Amniotic stem cell (primary cell): ENCODE measurements at places on chromosomes 16 and 17.
A peak's percentile ranks its signal among the peaks of the same experiment; 100 is the strongest.

DNA sequence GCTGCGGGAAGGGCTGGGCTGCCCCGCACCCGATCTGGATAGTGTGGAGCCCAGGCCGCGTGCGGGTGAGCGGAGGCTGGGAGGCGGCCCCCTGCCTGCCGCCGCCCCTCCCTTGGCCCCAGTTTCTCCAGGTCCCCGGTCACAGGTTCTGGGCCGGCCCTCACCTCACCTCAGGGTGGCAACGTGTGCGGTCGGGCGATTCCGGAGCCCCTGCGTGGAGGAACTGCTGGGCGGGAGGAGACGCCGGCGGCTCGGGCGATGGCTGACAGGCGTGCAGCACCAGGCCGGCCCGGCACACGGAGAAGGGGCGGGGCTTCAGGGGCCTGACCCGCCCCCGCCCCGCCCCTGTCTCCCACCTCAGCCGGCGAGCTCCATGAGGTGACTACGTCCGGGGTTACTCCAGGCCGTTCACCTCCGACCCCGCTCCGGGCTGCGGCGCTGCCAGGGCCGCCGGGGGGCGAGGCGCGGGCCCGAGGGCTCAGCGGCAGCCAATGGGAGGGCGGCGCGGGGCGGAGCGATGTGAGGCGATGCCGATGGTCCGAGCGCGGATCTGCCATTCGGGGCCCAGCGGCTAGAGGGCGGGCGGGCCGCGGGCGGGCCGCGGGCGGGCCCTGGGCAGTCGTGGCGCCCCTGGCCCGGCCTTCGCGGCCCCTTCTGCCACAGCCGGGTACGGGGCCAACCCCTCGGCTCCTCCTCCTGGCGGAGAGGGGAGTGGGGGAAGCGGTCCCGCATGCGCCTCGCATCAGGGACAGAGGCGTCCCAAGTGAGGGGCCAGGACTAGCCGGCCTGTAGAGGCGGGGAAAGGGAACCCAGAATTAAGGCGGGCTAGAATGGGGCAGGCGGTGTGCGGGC is 16.7 kb upstream of the C17orf78 start:
- peak; percentile 95 for DNase-seq

DNA sequence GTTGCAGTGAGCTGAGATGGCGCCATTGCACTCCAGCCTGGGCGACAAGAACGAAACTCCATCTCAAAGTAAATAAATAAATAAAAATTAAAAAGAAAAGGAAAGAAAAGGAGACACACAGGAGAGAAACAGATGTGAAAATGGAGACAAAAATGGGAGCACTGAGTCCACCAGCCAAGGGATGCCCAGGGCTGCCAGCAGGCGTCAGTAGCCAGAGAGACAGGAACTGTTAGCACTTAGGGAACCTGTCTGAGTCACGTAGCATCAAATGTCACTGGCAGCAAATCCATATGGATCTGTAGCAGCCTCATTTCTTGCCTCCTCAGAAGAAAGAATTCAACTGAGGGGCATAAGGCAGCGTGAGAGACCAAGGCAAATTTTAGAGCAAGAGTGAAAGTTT is 79.7 kb downstream of the CYLD start:
- no peak for DNase-seq

- DNase-seq, result no peak
These were observed 53.6 kb downstream of the GPR139 start for GRCh38 chr16:20020083-20020482.

DNA sequence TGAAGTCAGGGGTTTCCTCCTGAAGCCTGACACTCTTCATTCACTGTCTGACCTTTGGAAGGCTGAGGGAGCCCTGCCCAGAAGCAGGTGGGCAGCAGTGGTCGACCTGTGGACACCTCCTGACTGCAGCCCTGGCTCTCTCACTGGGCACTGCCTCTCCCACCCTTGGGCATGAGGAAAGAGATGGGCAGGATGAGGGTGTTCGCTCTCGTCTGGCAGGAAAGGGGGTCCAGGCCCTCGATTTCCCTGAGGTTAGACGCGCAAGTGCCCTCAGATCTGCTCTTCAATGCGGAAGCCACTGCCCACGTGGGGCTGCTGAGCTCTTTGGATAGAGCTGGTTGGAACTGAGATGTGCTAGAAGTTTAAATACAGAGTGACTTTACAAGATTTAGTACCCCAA is 171.9 kb downstream of the AHSP start:
- DNase-seq, result no peak

DNA sequence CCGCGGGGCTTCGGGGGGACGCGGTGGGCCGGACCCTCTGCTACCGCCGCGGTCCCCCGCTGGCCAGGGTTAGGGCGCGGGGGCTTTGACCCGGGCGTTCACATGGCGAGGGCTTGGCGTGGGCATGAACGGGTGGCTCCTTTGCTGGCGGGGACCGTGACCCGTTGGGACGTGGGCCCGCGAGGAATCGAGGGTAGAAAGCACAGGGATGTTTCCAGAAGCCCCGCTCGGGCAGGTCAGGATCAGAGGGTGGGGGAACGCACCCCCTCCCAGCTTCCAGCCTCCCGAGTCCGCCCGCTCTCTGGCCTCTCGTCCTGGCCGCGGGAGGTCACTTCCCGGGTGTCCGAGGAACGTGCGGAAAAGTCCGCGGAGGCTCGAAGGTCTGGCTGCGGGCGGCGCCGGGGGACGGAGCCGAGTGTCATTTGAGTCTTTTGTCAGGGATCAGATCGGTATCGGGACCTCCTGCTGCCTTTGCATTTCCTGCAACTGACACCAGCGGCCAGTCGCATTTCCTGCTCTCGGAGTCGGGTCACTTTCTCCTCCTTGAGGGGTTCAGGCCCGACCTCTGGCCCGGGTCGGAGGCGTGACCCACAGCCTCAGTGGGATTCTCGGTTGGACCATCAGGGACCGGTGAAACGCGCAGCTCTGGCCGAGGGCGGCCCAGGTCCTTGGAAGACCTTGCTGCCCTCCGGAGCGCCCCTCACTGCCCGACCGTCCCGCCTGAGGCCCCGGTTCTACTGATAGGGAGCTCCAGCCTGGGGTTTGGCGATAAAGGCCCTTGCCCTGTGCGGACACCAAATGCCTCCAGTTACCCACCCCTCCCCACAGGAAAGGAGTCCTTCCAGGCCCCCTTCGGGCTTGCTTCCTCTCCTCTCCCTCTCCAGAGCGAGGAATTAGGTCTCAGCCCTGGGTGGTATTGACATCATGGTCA is 702 bp upstream of the WNT3 start:
- DNase-seq, result no peak

DNA sequence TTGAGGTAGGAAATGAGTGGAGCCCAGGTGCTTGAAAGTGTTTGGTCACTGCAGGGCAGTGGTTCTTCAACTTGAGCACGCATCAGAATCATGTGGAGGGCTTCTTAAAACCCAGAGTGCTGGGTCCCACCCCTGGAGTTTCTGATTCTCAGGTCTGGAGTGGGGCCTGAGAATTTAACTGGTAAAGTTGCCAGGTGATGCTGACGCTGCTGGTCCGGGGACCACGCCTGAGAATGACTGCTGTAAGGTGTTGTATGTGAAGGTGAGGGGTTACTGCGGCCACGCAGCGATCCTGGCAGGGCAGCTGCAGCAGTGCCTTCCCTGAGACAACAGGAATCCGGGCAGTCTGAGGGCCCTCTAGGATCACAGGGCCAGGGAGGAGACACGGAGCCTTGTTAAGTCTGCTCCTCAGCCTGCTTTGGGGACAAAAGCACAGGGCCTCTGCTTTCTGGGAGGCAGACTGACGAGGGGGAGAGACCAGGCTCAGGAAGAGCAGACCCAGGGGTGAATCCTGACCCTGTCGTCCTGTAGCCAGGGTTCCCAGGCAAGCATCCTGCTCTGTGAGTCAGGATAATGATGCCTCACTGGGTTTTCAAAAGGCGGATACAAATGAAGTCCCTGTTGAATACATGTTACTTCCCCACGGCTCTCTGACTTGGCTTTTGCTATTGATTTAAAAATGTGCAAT is 16.2 kb downstream of the CCDC42 start:
- DNase-seq, result no peak

GRCh38 chr16:86854058-86854621 is 275.8 kb downstream of the FOXL1 start:
- DNase-seq, result peak; percentile 72

DNA sequence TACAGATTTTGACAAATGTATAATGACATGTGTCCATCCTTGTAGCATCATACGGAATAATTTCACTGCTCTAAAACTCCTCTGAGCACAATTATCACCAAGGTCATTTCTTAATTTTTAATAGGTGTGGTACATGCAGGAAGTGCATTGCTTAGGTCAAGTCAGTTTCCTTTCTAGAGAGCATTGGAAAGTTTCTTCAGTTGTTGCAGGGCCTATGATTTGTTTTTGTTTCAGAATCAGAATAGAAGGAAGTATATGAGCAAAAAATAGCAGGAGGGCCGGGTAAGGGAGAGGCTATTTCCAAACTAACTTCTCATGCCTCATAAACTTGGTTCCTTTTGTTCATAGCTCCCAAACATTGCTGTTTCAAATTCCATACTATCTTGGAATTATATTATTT is 24.0 kb upstream of the SLFN5 start:
- DNase-seq, result no peak

- no peak for DNase-seq
These were observed 23.7 kb upstream of the PMFBP1 start for GRCh38 chr16:72195609-72196008.

DNA sequence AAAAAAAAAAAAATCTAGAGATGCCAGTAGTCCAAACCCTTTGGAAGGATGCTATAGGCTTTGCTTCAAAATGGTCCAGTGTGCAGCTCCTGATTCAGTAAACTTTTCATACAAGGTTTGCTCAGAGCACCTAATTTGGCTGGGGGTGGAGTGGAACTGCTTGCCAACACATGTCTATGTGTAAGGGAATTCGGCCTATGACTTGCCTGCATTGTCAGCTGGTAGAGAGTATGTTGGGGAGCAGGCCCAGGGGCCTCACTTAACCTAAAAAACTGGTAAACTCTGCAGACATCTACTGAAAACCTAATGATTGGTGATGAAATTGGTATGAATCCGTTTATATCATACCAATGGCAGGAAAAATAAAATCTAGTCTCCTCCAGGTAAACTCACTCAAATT is 1.5 kb upstream of the MFSD6L start:
- DNase-seq, result no peak

- DNase-seq, result no peak
These were observed 176.6 kb upstream of the SDK2 start for GRCh38 chr17:73820686-73821448.

GRCh38 chr16:65961476-65962143 is 404.9 kb upstream of the CDH5 start:
- DNase-seq, result no peak
